ENCODE measurements at places on chromosomes 5 and 9.

DNA sequence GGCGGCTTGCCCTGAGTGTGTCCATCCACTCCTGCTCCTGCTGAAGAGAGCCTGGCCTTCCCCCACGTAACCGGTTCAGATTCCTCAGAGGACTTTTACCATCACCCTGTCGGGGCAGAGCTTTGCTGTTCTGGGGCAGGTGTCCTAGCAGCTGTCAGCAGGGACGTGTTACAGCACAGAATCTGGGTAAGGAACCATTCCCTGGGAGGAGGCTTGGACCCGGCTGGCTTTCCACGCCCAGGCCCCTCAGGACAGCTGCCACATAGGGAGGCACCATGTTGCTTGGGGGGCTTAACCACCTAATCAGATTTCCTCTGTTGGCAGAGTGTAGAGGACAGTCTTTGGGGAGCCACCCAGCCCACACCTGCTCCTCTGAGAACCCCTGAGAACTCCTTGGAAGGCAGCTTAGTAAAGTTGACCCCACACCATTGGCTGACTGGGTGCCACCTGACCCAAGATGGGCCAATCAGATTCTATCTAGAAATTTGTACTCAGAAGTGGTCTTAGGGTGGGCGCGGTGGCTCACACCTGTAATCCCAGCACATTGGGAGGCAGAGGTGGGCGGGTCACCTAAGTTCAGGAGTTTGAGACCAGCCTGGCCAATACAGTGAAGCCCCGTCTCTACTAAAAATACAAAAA, 23.3 kb upstream of the EEIG1 start:
- no peak for DNase-seq

DNA sequence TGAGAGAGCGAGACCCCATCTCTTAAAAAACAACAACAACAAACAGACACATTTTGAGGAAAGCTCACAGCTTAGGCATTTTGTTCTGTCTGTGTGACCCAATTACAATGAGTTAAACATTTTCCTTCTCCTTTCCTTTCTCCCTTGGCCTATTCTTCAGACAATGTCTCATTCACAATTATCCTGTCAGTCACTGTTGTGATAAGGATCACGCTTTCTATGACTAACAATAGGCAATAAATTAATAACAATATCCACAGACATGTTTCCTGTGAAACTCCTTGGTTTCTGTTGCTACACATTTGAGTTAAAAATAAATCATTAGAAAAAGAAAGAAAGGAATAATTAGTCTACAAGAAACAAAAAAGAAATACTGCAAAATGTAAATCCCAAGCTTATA, 19.8 kb upstream of the CARTPT start:
- no peak for DNase-seq

GRCh38 chr9:128102196-128102595, 25.3 kb downstream of the PTGES2 start:
- DNase-seq: no peak

- DNase-seq: no peak
These were observed 193.3 kb downstream of the TMEM38B start for GRCh38 chr9:105887679-105888078.

DNA sequence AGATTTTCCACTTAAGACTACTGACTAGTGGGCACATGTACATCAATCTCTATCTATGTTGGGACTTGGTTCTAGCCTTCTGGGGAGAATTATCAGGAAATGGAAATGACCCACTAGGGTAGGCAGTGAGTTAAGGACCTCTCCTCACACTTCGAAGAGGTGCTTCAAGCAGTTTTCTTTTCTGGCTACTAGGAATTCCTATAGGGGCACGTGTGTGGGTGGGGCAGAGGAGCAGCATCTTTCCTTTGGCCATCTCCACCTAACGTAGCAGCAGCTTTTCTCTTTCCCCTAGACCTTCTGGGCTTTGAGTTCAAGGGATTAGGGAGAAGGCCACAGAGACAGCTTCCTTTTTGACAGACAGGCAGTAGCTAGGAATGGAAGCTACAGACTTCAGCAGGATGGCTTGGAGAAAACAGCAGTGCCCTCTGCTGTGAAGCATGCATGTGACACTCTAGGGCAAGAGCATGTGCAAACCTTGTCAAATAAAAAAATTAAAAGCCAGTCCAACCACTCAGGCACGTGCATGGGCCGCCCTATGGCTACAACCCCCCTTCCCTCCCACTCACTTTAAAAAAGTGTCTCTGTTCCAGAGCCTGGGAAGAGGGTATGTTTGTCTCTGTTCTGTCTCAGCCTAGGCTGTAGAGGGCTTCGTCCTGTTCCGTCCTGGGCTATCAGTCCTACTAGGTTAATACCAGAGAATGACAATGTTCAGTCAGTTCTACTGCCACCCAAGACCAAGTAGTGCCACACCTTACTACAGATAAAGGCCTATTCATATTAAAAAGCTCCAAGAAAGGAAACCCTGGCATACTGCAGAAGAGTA, 8.7 kb upstream of the GFRA3 start:
- DNase-seq: peak; percentile 68

DNA sequence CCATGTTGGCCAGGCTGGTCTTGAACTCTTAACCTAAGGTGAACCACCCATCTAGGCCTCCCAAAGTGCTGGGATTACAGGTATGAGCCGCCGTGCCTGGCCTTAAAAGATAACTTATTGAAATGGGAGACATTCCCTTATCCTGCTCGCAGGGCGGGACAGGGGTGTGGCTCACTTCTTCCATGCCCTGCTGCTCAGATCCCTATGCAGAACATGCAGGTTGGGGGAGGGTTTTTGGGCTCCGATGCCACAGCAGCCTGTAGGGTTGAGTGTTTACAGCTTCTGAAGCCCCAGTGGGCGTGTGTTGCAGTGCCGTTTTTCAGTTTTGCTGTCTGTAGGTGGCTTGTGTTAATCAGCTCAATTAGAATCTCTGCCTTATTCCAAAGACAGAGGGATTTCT, 108.0 kb upstream of the BRINP1 start:
- no peak for DNase-seq

GRCh38 chr5:137847687-137848086, 20.0 kb upstream of the MYOT start:
- DNase-seq: no peak

- DNase-seq: no peak
These were observed 47.2 kb downstream of the GLDC start for GRCh38 chr9:6598249-6598725.

- DNase-seq: peak; percentile 21
These were observed 614.1 kb downstream of the PTPRD start for GRCh38 chr9:9998491-9999287.

- DNase-seq: no peak
These were observed 476.8 kb downstream of the LRRC70 start for GRCh38 chr5:63055421-63055820.

GRCh38 chr5:126027149-126027548, 396.1 kb upstream of the GRAMD2B start:
- no peak for DNase-seq

DNA sequence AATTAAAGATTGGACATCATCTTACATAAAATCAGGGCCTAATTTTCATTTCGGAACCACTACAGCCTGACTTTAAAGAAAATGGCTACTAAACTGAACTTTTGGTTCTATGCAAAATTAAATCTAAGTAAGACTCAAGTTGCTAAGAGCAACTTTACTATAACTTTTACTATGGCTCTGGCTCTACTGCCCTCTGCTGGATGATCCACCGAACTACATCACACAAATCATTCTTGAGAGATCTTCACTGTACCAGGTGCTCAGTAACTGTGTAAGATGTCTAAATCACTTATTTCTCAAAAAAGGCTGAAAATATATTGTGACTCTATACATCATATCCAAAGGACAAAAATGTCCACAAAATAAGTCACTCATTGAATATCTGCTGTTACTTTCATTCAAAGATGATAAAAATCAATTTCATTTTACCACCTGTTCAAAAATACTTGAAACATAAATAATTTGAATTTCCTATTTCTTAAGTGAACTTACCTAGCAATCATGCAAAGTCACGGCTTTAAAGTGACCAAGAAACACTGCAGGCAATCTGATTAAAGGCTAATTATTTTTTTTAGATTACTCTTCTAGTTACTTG, 13.5 kb downstream of the MOCS2 start:
- DNase-seq: peak; percentile 72

GRCh38 chr9:102875687-102876086, 119.4 kb upstream of the CYLC2 start:
- no peak for DNase-seq

- no peak for DNase-seq
These were observed 19.6 kb upstream of the GABRB2 start for GRCh38 chr5:161566081-161566480.

DNA sequence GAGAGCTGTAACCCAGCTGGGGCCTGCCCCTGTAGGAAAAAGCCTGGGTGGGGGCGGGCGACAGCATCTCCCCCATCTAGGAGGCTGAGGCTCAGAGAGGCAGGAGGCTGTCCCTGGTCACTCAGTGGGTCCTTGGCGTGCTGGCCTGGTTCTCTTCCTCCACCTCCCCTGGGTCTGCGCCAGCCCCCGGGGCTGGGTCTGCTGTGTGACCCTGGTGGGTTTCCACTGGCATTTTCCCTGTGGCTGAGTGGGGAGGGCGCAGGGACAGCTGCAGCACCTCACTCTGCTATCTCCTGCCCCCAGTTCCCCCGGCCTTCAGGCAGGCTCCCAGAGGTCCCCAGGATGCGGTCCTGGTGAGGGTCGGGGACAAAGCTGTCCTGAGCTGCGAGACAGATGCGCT, 59.5 kb upstream of the ASS1 start:
- no peak for DNase-seq

DNA sequence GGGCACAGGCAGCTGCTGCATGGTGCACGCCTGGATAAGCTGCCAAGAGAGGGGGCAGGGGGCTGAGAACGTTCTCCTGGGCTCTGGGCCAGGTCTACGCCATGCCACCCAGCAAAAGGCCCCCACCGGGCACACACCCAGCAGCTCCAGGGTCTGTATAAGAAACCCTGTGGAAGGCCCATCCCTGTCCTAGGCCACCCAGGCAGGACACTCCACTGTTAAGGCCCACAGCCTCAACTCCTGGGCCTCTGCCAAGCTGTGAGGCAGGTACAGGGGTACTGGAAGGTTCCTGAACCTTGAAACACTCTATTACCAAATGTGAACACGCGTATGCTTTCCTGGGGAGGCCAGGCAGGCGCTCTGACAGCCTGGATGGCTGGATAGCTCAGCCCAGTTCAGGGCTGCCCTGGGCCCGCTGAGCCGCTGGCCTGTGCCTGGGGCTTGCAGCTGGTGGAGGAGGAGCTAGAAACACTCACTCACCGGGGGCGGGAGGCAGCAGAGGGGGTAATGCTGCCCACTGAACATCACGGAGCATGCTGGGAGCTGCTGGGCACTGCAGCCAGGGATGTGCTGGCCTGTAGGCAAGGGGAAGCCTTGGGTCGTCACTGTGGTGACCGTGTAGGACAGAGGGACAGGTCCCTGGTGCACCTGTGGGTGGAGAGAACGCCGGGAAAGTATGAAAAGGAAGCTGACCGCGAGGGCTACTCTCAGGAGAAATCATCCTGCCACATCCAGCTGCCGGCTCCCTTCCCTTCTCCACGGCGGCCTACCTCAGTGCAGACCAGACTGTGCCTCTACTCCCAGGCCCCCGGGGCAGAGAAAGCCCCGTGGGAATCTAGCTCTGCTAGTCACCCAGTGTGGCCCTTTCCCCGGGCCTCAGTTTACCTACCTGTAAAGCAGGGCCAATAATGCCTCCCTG, 6.0 kb downstream of the RNF44 start:
- no peak for DNase-seq

DNA sequence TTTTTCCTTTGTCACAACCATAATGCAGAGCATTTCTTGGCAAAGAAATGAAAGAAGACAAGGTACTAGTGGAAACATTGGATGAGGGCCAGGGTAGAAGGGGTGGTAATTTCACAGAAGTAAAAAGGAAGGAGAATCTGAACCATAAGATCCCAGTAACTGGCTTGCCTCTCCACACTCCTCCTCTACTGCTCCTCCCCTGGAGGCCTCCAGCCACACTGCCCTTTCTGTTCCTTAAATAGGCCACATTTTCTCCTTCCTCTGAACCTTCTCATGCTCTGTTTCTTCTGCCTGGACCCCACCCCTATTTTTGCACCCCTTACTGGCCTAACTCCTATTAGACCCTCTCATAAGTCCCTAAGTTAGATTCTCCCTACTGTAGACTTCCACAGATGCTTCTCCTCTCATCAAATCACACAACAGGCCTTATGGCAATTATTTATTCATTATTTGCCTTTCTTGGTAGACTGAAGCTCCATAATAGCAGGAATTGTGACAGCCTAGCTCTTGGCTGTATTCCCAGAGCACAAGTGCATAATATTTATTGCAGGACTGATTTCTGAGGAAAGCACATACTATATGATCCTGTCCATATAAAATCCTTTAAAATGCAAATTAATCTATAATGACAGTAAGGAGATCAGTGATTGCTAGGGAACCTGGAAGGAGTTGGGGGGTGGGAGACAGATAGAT, 31.3 kb upstream of the GRIA1 start:
- DNase-seq: no peak

Data from umbilical cord (tissue), 2 donors.